GDM1 (cell line): ENCODE measurements at places on chromosomes 11 and 22.

DNA sequence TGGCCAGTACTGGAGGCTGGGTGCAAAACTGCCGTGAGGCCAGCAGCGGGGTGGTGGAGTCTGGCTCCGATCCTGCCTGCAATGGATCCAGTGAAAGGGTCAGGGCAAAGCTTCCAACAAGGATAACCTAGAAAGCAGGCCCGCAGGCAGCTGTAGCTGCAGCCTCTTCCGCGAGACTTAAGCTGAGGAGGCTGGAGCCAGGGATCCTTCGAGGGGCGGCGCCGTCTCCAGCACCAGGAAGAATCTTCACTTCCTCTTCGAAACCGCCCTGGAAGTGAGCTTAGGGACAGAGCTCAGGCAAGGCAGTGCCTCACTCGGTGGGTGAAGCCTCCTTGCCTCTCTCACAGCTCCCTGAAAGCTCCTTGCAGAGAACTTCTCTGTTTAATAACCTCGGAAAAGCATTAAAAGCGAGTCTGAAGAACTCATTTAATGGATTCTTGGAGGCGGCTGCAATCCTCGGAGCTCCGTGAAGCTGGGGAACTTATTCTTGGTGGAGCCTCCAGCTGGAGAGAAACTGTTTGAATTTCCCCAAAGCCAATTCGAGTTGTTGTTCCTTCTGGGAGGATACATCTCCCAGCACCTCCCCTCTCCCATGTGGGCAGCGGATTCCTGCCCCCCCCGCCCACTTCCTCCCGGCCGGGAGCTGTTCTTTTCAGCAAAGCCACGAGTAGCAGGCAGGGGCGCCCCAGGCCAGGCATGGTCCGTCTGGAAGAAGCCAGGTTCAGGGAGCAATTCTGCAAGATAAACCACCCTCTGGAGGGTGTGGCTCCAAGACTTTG lies 169.9 kb downstream of the CTTN start:
- no peak for DNase-seq

GRCh38 chr11:20933086-20933485 lies 263.7 kb downstream of the NELL1 start:
- DNase-seq, result no peak

DNA sequence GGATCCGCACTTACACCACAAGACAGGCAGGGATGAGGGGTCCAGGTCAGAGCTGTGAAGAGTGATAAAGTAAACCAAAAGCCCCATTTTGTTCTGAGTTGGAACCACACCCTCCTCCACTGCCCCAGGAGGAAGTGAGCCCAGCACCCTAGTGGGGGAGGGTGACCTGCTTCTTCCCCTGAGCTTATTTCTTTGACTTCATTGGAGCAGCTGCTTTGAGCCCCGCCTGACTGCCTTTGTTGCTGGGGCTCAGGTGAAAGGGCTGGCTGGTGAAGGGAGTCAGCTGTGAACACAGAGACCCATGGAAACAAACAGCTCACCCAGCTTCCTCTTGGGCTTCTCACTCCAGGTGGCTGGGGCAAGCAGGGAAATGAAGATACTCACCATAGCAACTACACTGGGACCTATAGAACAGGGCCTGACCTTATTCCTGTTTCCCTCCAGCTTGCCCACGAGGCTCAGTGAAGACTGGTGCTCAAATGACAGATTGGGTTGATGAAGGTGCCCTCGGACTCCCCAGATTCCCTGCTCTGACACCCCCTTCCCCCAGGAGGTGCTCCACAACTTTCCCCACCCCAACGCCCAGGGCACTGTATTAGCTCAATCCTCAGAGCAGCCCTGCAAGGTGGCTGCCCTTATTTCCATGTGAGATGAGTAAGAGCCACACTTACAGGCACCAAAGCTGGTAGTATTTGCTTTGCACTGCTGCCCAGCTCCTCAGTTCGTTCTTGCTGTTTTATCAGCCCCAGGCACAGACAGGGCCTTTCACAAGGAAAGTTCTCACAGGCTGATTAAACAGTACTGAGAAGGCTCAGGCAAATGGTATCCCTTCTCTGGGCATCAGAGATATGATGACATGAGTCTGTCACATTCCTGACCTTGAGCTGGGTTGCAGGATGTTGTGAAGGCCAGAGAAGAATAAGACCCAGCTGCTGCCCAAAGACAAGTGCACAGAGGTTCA lies 2.4 kb downstream of the UCP2 start:
- peak; percentile 25 for DNase-seq

DNA sequence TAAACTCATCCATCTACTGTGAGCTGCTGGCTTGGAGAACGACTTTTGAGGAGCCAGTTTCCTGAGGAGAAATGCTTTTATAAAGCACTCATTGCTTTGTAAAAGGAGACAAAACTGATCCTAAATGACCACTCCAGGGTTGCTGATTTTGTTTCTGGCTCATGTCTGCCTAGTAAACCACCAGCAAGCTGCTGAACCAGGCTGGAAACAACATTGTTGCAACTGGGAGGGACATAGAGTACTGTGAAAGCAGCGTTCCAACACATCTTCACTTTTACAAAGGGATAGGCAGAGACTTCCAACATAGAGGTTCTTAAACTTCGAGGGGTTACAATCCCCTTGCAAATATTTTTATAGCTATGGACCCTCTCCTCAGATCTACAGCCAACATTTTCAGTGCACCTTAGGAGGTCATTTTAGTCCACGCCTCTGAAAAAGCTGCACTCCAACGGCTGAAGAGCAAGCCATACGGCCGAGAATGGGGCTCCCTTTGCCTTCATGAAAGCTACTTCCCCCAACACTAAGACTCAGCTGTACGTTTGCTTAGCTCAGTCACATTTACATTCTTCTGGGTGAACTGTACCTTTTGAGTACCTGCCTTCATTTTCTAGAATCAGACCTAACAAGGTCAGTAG lies 54.7 kb downstream of the PANX1 start:
- no peak for DNase-seq

DNA sequence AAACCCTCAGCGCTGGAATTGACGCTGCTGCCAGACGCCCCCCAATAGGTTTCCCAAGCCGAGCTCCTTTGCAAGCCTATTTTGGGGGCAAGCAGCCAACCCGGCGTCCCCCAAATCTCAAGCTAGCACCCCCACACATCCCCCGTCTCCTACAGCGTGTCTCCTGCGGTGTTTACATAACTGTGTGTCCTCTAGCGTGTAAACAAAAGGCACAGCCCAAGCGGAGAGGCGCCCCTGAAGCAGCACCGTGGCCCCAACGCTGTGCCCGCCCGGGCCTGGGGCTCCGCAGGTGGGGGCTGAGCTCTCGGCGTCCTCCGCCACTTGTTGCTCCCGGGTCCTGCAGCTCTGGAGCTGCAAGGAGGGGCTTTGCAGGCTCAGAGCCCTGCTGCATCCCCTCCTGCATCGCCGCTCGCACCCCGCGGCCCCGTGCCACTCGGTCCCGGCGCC lies 1.6 kb downstream of the CADM1 start:
- DNase-seq, result no peak

GRCh38 chr11:13487661-13488030 lies 8.2 kb downstream of the PTH start:
- no peak for DNase-seq

- DNase-seq, result no peak
Observed at GRCh38 chr11:66247295-66247694, 21.1 kb upstream of the RAB1B start.

GRCh38 chr11:126140926-126141280 lies 70.5 kb downstream of the RPUSD4 start:
- DNase-seq, result no peak

GRCh38 chr22:45645526-45646414 lies 25.9 kb upstream of the ATXN10 start:
- DNase-seq, result peak; percentile 62

DNA sequence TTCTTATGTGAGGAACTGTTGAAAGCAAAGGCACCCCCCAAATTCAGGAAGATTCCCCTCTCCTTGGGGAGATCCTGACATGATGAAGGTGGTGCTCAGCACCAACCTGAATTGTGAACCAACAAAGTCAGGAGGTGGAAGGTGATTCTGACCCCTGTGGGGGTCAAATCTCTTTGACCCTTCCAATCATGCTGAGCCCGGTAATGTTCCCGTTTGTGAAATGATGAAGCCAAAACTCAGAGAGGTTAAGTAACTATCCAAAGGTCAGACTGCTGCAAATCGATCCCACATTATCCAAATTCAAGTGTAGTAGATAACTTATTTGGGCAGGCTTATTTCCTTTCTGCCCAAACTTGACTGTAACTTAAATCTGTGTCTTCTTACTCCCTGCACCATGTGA lies 19.1 kb downstream of the SERPING1 start:
- DNase-seq, result no peak

DNA sequence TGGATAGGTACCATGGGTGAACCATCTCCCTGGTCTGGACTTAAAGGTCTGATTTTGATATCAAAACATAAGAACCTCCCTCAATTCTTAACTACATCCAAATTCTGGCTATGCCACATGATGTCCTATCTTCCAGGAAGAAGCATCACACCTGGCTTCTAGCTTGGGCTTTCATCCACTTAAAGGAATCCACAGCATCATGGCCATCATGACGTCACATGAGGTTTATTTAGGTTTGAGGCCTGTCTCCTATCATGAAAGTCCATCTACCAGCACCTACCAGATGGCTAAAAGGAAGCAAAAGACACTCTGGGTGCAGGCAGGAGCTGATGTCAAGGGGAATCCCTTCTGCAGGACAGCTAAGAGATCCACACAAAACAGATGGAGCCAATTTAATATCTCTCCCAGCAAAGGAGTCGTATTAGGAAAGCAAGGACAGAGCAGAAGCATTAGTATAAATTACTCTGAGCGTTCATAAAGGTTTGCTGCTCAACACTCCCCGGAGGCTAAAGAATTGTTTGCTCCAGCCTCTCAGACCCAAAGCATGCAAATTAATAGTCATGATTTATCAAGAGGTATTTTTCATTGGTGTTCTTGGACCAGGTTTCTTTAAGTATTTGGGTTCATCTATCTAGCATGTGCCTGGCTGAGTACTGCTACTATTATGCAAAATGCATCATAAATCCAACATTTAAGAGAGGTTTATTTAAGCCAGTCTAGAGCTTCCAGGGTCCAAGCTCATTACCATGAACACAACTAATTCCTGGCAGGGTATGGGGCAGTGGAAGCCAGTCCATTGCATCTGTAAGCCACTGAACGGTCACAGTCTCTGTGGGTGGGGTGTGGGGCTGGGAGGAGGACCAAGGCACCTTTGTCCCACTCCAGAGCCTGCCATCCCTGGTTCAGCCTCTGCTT lies 47.2 kb downstream of the GALNT18 start:
- no peak for DNase-seq

- no peak for DNase-seq
Observed at GRCh38 chr11:37605229-37605628, 1007.2 kb upstream of the RAG2 start.

- DNase-seq, result no peak
Observed at GRCh38 chr11:108486331-108486730, 11.9 kb downstream of the POGLUT3 start.

GRCh38 chr11:115676768-115677167 lies 172.6 kb upstream of the CADM1 start:
- DNase-seq, result no peak

DNA sequence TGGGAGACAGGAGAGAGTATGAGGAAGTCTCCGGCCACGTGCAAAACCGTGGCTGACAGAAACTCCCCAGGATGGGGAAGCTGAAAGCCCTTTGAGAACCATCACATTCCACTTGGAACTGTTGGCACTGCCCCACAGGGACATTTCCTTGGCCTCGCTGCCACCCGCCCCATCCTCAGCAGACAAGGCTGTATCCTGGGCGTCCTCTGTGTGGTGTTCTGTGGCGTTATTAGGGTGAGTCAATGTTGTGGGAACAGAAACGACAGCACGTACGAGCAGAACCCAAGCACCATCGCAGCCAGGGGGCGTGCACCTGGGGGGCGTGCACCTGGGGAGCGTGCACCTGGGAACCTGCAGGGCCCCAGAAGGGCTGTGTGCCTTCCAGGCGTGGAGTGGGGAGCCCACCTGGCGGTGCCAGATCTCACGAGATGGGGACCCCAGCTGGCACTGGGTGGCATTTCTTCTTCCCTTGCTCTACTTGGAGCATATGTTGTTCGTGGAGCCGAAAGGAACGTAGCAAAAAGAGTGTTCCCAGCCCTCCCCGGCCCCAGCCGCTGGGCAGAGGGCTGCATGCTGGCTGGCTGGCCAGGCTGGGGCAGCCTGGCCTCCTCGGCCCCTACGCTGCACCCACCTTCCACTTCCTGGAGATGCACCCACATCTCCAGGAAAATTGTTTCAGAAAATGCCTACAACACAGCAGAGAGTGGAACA lies 35.4 kb downstream of the NFAM1 start:
- no peak for DNase-seq

DNA sequence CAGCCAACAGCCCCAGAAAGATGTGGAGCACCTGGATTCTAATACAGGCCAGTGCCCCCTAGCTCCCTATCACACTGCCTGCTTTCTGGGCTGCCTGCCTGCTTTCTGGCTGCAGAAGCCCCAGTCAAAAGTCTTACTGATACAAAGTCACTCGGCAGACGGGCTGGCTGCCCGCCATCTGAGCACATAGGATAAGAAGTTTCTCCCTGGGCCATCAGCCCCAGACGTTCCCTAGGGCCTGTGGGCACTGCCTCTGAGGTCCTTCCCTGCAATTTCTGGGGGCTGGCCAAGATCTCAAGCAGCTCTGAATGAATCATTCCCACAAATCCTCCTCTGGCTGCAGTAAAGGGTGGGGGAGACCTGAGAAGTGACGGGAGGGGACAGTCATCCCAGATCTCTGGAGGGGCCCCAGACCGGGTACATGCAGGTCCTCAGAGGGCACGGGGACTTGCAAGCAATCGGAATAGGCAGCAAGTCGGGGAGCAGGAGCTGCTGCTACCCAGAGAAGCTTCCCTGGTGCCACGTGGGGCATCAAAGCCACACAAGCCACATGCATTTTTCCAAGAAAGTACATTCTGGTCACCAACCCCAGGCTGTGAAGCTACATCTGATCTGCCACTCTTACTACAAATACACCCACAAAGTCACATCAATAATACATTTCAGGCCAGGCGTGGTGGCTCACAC lies 4.7 kb downstream of the TPST2 start:
- no peak for DNase-seq
